Keratinocyte (primary cell): ENCODE measurements at places on chromosomes 7 and 10.

DNA sequence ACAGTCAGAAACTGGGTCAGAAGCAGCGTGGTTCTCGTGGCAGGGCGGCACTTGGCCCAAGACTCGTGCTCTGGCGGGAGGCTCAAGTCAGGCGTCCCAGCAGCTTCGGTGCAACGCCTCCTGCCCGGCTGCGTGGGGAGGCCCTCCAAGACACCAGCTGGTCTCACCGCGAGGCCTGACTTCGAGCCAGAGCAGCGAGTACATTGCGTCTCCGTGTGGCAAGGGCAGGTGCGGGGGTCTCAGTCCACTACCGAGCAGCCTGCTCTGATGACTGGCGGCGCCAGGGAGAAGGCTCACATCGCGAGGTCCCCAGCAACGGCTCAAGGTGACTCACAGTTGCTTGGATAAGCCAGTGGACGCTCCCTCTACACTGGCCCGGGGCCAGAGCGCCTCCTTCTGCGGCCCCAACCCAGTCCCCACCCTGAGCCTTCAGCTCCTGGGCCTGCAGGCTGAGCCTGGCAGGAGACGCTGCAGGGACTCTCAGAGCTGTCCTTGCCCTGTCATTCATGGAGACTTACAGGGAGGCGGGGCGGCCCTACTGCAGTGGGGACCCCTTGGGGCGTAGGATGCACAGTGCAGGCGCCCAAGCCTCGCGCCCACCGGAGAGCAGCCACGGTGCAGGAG, 41.9 kb upstream of the PRKAR1B start:
- DNase-seq = no peak

DNA sequence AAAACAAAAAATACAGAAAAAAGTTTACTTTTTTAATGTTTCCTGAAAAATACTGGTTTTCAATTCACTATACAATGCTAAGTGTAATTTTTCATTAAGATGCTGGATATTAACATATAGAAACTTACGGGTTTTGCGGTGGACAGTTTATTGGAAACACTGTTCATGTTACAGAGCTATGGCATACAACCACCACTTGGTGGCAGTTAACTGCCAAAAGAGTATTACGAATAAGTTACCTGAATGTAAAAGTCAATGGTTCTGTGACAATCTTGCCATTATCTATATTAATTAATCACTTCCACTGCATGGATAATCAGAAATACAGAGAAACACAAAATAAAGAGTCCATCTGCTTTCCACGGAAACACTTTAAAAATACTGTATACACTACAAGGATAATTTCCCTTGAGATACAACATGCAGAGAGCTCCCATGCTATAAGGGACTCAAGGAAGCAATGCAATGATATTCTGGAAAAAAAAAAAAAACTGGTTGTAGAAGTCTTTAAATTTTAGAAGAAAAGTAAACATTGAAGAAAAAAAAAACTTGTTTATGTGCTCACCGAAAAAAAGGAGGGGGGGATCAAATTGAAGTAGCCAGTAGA, 97.0 kb downstream of the TPK1 start:
- no peak for DNase-seq

GRCh38 chr7:100367676-100368613, 5.3 kb upstream of the PILRA start:
- no peak for DNase-seq

DNA sequence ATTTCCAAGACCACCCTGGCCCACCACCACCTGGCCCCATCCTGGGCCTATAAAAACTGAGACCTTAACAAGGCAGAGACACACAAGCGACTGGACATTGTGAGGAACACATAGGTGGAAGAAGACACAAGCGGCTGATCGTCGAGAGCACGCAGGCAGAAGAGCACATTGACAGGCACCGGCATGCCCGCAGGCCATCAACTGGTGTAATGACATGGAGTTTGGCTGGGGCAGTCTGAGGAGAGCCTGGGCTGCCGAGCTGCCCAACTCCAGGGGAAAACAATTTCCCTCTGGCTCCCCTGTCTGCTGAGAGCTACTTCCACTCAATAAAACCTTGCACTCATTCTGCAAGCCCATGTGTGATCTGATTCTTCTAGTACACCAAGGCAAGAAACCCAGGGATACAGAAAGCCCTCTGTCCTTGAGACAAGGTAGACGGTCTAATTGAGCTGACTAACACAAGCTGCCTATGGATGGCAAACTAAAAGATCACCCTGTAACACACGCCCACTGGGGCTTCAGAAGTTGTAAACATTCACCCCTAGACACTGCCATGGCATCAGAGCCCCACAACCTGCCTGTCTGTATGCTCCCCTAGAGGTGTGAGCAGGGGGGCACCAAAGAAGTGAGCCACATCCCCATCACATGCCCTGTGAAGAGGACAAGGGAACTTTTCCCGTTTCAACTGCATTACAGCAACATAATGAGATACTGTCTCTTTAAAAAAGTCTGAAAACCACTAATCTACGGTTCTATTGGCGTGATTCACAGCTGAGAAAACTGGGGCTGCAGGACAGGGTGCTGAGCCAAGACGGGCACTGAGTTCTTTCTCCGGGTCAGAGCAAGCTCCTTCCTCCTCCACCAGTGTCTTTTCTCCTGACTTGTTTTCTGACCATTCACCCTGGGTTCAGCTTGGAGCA, 18.5 kb upstream of the TNS3 start:
- DNase-seq = no peak

GRCh38 chr7:82129091-82129490, 314.5 kb downstream of the CACNA2D1 start:
- no peak for DNase-seq

DNA sequence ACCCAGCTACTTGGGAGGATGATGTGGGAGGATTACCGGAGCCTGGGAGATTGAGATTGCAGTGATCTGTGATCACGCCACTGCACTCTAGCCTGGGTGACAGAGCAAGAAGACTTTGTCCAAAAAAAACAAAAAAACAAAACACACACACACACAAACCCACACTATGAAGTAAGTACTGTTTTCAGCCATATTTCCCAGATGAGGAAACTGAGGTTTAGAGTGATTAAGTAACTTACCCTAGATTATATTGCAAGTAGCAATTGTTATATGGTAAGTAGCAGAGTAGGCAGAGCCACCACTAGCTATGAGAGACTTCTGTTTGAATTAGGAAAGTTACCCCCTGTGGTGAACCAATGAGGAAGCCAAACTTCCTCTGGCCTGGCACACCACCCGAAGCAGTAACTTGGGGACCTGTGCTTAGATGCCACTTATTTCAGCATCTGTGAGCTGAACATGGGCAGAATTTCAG, 61.9 kb downstream of the MCU start:
- no peak for DNase-seq

- DNase-seq = no peak
Observed at GRCh38 chr7:120028636-120029035, 244.3 kb upstream of the KCND2 start.

- no peak for DNase-seq
Observed at GRCh38 chr10:42971251-42971599, 105.6 kb upstream of the RET start.

GRCh38 chr10:27341001-27341400, 100.4 kb upstream of the ACBD5 start:
- no peak for DNase-seq
